ENCODE measurements at places on chromosomes 5 and 9. TPM values are rescaled to one million over a fixed set of nuclear protein-coding genes. Genes with fewer than 3 reads are reported as not detected.

RASGRF2 gene
- 2.1 TPM for total RNA-seq

GNA14 gene
- total RNA-seq = not detected

CEL gene
- 0.70 TPM for total RNA-seq

KCNN2 gene
- total RNA-seq = 0.06 TPM

S100Z gene
- total RNA-seq = not detected
